ENCODE measurements at places on chromosomes 11 and 22.

- no peak for DNase-seq
These were observed 35.2 kb upstream of the CLDN5 start for GRCh38 chr22:19559324-19559811.

- no peak for DNase-seq
These were observed 13.1 kb upstream of the SERPING1 start for GRCh38 chr11:57584341-57584740.

- no peak for DNase-seq
These were observed 62.8 kb downstream of the DEUP1 start for GRCh38 chr11:93393386-93393785.

GRCh38 chr11:72157131-72157530 lies 21.6 kb downstream of the FOLR3 start:
- DNase-seq: no peak

DNA sequence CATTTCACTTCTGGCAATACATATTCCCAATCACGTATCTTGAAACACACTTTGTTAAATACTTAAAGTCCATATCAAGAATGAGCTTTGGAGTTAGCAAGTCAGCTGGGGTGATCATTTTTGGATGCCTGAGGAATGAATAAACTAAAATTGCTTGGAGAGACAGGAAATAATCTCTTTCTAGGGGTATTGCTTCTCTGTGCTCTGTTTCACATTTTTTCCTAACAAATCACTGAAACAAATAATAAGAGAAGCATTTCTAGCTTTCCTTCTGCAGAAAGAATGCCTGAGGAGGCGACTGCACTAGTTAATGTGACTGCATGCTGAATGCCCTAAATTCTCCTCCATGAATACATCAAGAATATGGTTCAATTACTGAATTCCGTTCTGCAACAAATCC lies 541.4 kb upstream of the CCDC90B start:
- DNase-seq: peak; percentile 53

DNA sequence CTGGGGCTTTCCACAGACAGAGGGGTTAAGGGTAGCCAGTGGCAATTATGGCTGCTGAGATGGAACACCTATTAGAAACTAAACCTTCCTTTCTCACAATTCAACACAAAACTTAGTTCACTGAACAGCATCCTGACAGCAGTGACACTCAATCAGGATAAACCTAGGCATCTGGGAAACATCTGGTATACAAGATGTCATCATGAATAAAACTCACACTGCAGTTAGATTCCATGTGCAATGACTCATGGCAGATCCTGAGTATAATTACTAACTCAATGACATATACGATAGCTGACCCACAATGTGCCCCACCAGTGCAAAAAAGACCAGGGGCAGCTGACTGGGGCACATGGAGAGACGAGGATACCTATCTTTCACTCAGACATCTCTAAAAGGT lies 17.7 kb downstream of the RBFOX2 start:
- peak; percentile 92 for DNase-seq

- no peak for DNase-seq
These were observed 25.6 kb downstream of the TBX1 start for GRCh38 chr22:19786264-19786585.

DNA sequence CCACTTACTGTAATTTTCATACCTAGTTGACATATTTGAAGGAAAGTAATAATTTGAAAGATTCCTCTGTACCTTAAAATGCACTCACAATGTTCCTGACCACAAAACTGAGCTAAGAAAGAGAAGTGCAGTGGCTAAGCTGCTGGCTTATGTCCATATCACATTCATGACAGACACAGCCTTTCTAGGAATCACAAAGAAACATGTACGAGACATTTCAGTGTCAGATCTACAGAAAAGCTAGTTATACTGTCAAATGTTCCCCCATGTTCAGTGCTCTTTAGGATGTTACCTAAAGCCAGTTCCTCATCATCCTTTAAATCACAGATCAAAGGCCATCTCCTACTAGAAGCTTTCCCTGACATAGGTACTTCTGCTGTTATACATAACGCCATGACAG lies 142.2 kb upstream of the C11orf58 start:
- no peak for DNase-seq

- DNase-seq: no peak
These were observed 8.1 kb upstream of the PDE3B start for GRCh38 chr11:14635546-14635945.

GRCh38 chr11:57751676-57752253 lies at the start of gene BTBD18:
BTBD18 (minus strand) TSS chr11:57751819; CDS start chr11:57751188, 631 bp downstream.
- peak; percentile 42 for DNase-seq

DNA sequence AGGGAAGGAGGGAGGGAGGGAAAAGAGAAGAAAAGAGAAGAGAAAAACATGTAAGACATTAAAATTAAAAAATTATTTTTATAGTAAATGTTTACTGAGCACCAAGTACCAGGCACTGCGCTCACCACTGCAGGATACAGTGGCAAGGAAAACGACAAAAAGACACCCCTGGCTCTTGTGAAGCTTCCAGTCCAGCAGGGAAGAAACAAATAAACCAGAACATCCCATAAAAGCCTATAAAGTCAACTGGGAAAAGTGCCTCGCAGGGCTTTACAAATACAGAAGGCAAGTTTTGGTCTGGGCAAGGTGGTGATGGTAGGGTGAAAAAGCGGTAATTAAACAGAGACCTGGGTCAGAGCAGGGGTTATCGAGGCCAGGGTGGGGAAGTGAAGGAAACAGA lies 33.6 kb downstream of the LARGE1 start:
- DNase-seq: no peak

GRCh38 chr22:48051796-48052620 lies 1289.6 kb downstream of the TBC1D22A start:
- no peak for DNase-seq

DNA sequence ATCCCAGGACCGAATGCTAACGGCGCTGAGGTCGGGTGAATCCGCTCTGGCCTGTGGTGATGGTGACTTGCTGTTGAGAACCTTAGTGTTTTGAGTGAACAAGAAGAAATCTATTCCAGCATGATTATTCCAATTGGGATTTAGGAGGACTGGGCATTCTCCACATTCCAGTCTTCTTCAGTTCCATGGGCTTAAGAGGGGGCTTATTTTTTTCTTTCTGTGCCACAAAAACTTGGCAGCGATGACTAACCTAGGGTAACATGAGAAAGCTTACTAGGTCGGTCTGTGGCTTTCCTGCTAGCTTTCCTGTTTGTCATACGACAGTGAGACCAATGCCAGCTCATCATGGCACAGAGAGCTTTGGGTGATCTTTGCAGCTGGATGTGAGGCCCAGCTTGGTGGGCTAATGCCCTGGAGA lies 62.9 kb upstream of the ATXN10 start:
- DNase-seq: peak; percentile 87

DNA sequence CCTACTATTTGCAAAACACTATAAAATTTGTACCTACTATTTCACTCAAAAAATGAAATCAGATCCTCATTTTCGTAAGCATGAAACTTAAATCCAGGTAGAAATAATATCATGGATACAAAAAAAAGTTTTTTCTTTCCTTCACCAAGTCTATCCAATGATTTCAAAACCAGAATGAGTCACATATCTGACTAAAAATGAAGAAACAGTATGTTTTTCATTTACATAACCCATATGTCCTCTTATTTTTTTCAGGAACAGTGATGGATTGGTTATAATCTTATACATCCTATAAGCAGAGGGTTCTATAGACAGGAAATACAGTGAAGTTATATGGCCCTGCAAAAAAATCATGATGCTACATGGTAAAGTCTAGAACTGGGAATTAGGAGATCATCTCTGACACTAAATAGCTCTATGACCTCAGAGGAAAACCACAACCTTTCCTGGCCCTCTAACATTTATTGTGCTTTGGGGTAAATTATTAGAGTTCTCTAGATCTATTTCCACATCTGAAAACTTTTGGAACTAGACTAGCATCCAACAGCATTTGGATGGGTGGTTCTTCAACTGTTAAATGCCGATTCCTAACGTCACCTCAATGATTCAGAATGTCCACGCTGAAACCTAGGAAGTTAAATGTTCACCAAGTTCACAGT lies 10.9 kb downstream of the MTMR2 start:
- peak; percentile 76 for DNase-seq

GRCh38 chr11:86183694-86184093 lies 60.9 kb upstream of the EED start:
- DNase-seq: peak; percentile 67

GRCh38 chr11:46391186-46391577 lies 394 bp downstream of the CHRM4 start:
- no peak for DNase-seq

DNA sequence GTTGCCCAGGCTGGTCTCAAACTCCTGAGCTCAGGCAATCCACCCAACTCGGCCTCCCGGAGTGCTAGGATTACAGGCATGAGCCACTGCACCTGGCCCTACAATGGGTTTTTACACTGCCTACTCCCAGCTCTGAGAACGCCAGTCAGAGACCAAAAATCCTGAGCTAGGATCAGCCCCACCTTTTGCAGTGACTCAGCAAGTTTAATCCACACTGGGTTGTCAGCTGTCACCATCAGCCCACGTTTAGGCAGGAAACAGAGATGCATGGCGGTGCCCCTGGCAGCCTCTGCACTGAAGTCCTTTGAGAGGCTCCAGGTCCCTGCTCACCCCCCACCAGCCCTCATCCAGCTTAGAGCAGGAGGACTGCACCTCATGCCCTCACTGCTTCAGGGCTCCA lies 117.6 kb downstream of the ARHGAP8 start:
- DNase-seq: no peak

- DNase-seq: no peak
These were observed 4.7 kb downstream of the LTBP3 start for GRCh38 chr11:65553301-65554001.

GRCh38 chr11:72203163-72203562 lies 11.2 kb downstream of the FOLR1 start:
- DNase-seq: no peak

DNA sequence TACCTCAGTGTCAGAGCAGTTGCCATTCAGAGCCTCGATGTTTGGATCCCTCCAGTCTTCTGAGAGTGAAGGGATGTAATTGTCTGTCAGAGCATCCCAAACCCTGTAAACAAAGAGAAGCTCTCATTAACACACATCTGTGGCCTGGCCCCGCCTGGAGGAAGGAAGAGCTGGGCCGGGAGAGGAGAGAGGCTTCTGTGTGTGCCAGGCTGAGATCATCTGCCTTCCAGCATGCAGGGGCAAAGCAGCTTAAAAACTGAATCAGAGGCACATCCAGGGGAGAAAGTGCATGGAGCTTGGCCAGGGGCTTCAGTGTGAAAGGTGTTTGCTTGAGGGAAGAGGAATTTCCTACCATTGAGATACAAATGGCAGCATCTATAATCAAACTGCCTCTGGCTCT lies 14.5 kb downstream of the FEZ1 start:
- no peak for DNase-seq

- no peak for DNase-seq
These were observed 6.9 kb upstream of the SMIM38 start for GRCh38 chr11:69148806-69149205.

GRCh38 chr11:75814363-75814676 lies 690 bp upstream of the UVRAG start:
- DNase-seq: no peak

- DNase-seq: peak; percentile 17
These were observed 1.6 kb upstream of the CEP295 start for GRCh38 chr11:93659841-93660240.

- DNase-seq: peak; percentile 86
These were observed 41.6 kb downstream of the PRCP start for GRCh38 chr11:82858556-82859091.

DNA sequence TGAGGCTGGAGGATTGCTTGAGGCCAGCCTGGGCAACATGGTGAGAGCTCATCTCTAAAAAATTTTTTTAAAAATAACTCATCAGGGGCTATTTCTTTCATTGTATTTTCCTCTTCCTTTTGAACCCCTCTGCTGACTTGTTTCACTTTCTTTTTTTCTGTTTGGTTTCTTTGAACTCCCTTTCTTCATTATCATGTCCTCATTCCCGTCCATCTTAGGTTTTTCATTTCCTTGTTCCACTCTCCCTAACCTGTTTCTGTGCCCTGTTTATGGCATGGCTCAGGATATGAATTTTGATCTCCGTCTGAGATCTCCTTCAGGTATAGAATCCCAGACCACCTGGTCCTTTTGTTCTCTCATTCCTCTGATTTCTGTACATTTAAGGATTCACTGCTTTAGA lies 12.5 kb downstream of the MARK2 start:
- DNase-seq: no peak

DNA sequence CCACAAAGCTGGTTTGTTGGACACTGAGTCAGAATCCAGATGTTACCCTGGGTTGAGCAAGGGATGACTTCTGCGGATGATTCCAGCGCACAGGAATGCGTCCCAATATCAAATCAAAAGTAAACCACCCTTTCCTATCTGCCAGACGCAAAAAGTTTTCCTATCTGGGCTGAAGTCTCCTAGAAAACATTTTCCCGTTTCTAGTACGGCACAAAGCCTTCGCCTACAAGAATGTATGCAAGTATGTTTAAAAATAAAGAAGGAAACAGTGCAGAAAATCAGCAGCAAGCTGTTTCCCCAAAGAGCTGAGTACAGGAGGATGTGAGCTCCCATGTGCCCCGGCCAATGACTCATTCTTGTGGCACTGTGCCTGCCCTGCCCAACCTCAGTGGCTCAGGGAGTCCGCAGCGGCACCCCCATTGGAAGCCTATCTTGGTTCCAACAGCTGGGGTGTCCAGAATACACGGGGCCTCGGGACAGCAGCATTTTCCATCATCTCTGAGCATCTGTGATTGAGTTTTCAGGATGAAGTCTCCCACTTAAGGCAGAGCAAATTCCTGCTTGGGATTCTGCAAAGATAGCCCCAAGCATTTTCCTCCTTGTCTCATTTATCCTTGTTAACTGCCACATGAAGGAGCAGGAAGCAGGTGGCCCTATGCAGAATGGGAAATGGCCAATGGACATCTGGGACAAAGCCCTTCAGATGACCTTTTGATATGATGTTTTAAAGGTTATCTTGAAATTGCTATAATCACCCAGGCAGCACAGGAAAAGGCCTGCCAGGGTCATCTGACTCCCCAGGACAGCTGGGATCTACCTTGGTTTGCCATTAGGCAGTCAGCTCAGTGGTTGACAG lies 17.5 kb downstream of the KCNJ5 start:
- peak; percentile 89 for DNase-seq

- DNase-seq: no peak
These were observed 33.4 kb upstream of the ZBED5 start for GRCh38 chr11:10891151-10891720.

GRCh38 chr11:60307507-60308195 lies 19.4 kb upstream of the MS4A6E start:
- no peak for DNase-seq

- DNase-seq: no peak
These were observed 6.2 kb upstream of the KCNE3 start for GRCh38 chr11:74473382-74474173.

DNA sequence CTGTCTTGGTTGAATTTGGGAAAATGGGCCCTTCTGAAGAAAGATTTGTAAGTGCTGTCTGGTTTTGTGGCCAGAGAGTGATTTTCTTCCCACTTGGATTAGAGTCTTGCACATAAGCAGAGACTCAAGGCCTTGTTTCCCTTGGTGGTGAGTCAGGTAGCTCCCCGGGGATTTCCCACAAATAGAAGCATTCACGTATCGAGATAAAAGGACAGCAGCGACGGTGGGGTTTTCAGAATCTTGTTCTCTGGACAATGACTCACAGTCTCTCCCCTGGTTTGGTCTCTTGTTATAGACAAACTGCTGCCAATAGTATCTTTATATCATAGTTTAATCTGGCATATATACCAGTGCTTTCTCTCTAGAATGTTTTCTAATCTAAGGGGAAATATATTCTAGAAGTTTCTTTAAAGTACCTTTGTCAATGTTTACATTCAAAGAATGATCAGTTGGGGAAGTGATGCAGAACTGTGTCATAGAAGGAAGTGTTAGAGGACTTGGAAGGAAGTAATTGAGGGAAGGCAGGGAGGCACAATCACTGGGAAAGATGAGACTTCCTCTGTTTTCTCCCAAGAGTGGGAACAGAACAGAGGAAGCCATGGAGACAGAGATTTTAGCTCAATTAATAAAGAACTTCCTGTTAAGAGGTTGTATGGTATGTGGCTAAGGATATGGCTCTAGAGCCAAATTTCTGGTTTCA lies 18.1 kb downstream of the POLA2 start:
- peak; percentile 81 for DNase-seq
